ENCODE measurements at places on chromosomes 1 and 21. TPM values are rescaled to one million over a fixed set of nuclear protein-coding genes. Genes with fewer than 3 reads are reported as not detected.

Gene VWA5B1
- not detected for total RNA-seq

Gene SLFNL1
- total RNA-seq: 0.20 TPM

Gene CFHR4
- total RNA-seq: not detected

Gene MPL
- not detected for total RNA-seq

Gene LHX8
- not detected for total RNA-seq

Gene NTNG1
- 12.7 TPM for total RNA-seq

Gene XPR1
- 30.7 TPM for total RNA-seq

Gene TMEM125
- total RNA-seq: not detected

Gene DEPDC1
- total RNA-seq: 44.8 TPM

Gene SH2D2A
- 0.20 TPM for total RNA-seq

Gene CACNA1E
- not detected for total RNA-seq

Gene CFHR1
- not detected for total RNA-seq

Gene E2F2
- 2.2 TPM for total RNA-seq

Gene HSD11B1
- total RNA-seq: 16.5 TPM

Gene UTS2
- not detected for total RNA-seq

Gene CFHR2
- total RNA-seq: not detected

Gene GPR3
- total RNA-seq: 0.73 TPM

Gene CA6
- not detected for total RNA-seq

Gene CTSE
- total RNA-seq: not detected

Measured in subcutaneous preadipocyte (primary cell).